ENCODE measurements at places on chromosomes 2 and 18. TPM values are rescaled to one million over a fixed set of nuclear protein-coding genes. Genes with fewer than 3 reads are reported as not detected.

IL37 gene
- total RNA-seq = not detected

GRCh38 chr2:187529977-187530721 is 24.1 kb downstream of the TFPI start:
- no peak overlapping the region for H3K4me3 ChIP-seq
- H3K36me3 ChIP-seq = no peaks in the 10 kb centered on the region
- no peaks in the 10 kb centered on the region for H3K27me3 ChIP-seq
- DNase-seq = no peak
- H3K4me1 ChIP-seq = no peaks in the 10 kb centered on the region

ICOS gene
- total RNA-seq = not detected

REG3G gene
- not detected for total RNA-seq

DNA sequence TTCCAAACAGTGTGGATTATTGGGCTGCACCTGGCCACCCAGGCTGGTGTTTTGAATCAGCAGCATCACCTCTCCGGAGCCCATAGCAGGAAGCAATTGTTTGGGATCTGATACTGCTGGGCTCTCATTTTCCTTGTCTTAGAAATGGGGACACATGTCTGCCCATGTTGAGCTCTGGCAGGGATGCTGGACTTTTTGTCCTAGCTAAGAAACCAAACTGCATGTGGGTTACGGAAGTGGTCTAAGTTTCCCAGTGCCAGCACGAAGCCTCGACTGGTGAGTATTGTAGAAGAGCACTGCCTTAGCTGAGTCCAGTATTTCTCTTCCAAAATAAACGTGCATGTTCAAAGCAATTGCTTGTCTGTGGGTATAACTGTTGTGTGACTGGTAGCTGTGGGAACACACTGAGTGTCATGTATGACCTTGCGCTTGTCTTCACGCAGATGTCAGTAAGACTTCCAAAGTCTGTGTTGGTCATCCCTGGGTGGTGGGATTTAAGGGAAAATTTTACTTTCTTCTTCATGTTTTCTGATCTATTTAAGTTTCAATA is 43.6 kb downstream of the SH3RF3 start:
- peak overlapping the region; percentile 98 for H3K27ac ChIP-seq
- peaks cover 33% of the 10 kb centered on the region for H3K4me1 ChIP-seq
- DNase-seq = no peak
- H3K4me3 ChIP-seq = no peak overlapping the region
- H3K27me3 ChIP-seq = no peaks in the 10 kb centered on the region

GRCh38 chr2:237942513-237942899 is 24.3 kb upstream of the UBE2F start:
- no peaks in the 10 kb centered on the region for H3K36me3 ChIP-seq
- no peaks in the 10 kb centered on the region for H3K27me3 ChIP-seq
- no peak for DNase-seq
- no peaks in the 10 kb centered on the region for H3K4me1 ChIP-seq

UGT1A1 gene
- total RNA-seq = not detected

DNA sequence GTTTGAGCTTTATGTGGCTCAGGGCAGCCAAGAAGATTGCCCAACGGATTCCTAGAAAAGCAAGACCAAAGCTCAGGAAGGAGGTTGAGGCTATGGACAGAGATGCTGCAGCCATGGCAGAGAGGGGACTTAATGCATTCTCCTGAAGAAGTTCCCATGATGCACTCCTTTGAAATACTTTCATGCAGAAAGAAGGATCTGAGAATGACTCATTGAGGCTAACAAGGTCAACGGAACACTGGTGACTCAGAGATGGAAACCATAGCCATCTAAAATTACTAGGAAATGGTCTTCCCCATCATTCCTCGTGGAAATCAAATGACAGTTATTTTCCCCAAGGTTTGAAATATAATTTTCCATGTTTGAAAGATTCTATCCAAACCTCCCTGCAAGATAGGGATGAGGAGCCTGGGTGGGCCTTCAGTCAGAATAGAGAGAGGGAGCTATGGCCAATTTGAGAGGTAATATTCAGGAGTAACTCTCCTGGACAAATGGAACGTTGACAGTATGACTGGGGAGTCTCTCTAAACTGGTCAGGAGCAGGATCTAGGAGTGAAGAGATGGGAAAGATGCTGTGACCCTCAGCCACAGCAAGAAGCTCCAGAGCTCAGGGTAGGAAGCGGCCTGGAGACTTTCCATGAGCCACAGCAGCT is 63.0 kb downstream of the REEP1 start:
- H3K4me1 ChIP-seq = no peaks in the 10 kb centered on the region
- DNase-seq = no peak
- no peaks in the 10 kb centered on the region for H3K36me3 ChIP-seq
- no peaks in the 10 kb centered on the region for H3K27me3 ChIP-seq
- no peak overlapping the region for H3K4me3 ChIP-seq

GRCh38 chr2:9668687-9669345 is 38.0 kb upstream of the YWHAQ start:
- H3K4me1 ChIP-seq = no peaks in the 10 kb centered on the region
- no peak overlapping the region for H3K27ac ChIP-seq
- H3K36me3 ChIP-seq = no peaks in the 10 kb centered on the region
- no peaks in the 10 kb centered on the region for H3K27me3 ChIP-seq
- no peak overlapping the region for H3K4me3 ChIP-seq

DNA sequence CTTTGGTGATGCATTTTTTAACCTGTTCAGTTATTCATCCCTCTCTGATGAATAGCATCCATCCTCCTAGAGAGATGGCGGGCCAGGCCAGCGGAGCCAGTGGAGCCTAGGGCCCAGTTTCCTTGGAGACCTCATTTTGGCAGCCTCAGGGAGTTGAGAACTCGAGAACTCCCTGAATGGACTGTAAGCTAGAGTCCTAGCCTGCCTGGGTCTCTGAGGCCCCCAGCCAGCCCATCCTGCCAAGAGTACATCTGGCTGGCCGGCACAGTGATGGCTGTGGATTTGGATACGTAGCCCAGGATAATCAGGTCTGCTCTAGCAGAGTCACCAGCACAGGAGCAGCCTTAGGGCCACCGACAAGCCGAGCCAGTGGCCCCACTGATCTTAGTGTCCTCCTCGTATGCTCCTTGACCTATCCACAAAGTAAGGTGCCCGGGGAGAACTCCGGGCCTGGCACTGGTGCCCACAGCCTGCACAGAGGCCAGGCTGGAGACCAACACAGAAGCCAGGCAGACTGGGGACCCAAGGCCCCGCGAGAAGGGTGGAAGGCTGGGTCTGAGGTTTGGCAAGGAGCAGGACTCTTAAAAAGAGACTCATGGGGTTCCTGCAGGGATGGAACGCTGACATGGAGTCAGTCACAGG is 110.5 kb upstream of the MCFD2 start:
- H3K4me3 ChIP-seq = no peak overlapping the region
- no peaks in the 10 kb centered on the region for H3K36me3 ChIP-seq
- no peaks in the 10 kb centered on the region for H3K27me3 ChIP-seq
- no peak for DNase-seq

DNA sequence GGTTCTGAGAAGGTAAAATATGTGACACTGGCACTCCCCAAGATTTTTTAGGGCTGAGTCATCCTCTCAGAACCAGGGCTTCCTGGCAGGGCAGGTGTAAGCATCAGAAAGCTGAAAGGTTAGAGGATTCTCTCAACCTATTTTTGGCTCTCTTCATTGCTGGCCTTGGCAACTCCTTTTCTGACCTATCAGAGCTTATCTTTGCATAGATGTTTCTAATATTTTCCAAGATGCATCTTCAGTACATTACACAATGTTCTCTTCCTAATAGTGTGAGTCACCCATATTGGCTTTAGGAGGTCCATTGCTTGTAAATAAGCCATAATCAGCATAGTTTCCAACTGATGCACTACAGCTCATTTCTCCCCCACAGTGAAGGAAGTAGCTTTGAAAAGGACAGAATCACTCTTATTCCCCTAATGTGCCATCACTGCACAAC is 2008.4 kb upstream of the PIK3C3 start:
- H3K4me3 ChIP-seq = no peak overlapping the region
- no peaks in the 10 kb centered on the region for H3K36me3 ChIP-seq
- H3K27ac ChIP-seq = peak overlapping the region; percentile 73
- H3K27me3 ChIP-seq = no peaks in the 10 kb centered on the region
- no peaks in the 10 kb centered on the region for H3K4me1 ChIP-seq
- DNase-seq = peak; percentile 52

DNAH6 gene
- total RNA-seq = 0.32 TPM

CD226 gene
- 1.7 TPM for total RNA-seq

KATNAL2 gene
- 4.5 TPM for total RNA-seq

DNA sequence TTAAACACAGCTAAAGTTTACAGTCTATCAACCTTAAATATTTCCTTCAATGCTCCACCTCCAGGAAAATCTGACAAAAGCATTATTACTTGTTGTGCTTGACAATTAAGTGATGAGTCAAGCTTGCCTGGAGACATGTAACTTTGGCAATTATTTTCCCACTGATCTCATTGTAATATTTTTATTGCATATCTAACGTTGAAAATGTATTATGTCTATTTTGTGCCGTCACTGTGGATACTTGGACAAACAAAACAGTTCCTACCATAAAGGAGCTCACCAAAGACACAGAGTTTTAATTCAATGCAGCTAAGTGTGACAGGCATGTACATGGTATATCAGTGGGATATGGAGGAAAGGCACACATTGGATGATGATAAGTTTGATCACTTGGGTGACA is 24.7 kb downstream of the RNF103 start:
- no peak for DNase-seq
- H3K4me1 ChIP-seq = no peaks in the 10 kb centered on the region
- H3K36me3 ChIP-seq = peaks cover under 1% of the 10 kb centered on the region
- no peak overlapping the region for H3K4me3 ChIP-seq
- H3K27ac ChIP-seq = no peak overlapping the region

CRYBA2 gene
- not detected for total RNA-seq

- peaks cover 13% of the 10 kb centered on the region for H3K4me1 ChIP-seq
- H3K27me3 ChIP-seq = no peaks in the 10 kb centered on the region
- no peaks in the 10 kb centered on the region for H3K36me3 ChIP-seq
- peak within 1 kb of the TSS; percentile 99 for H3K4me3 ChIP-seq
Measured at GRCh38 chr2:202634556-202635427, at the start of gene FAM117B. Gene FAM117B (plus strand): TSS chr2:202634969. CDS start chr2:202635188, 219 bp downstream.

MYO7B gene
- 0.17 TPM for total RNA-seq

DNA sequence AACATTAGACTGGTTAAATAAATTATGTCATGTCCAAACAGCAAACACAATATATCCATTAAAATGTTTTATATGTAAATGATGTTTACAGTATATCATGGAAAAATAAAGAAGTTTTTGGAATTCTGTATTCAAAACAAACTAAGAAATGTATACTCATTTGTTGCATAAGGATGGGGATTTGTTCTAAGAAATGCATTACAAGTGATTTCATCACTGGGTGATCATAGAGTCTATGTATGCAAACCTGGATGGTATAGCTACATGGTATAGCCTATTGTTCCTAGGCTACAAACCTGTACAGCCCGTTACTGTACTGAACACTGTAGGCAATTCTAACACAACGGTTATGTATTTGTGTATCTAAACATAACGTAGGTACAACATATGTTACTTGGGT is 35.1 kb downstream of the ARL5A start:
- H3K4me1 ChIP-seq = no peaks in the 10 kb centered on the region
- H3K27ac ChIP-seq = no peak overlapping the region
- H3K27me3 ChIP-seq = no peaks in the 10 kb centered on the region
- H3K4me3 ChIP-seq = no peak overlapping the region
- H3K36me3 ChIP-seq = peaks cover 6% of the 10 kb centered on the region
- no peak for DNase-seq

GRCh38 chr2:121524685-121525425 is 5.8 kb upstream of the RNU4ATAC start:
- H3K27ac ChIP-seq = peak overlapping the region; percentile 65
- H3K36me3 ChIP-seq = no peaks in the 10 kb centered on the region
- no peaks in the 10 kb centered on the region for H3K27me3 ChIP-seq
- H3K4me1 ChIP-seq = peaks cover 17% of the 10 kb centered on the region
- no peak for DNase-seq
- no peak overlapping the region for H3K4me3 ChIP-seq

DNA sequence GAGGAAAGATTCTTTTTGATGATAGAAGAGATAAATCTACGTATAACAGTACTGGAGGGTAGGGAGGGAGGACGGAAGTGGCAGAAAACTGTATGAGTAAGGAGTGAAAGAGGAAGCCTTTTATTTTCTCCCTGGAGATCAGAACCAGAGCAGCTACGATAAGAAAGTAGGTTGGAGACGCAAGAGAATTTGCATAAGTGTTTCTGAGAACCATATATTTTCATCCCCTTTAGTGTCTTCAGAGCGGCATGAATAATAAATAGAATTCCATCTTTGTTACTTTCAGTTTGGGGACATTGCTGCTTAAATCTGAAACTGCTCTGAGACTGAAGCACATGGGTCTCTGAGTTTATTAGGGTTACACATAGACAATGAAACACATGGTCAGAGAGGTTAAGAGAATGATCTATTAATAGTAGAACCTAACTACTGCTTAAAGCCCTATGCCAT is 230.2 kb upstream of the TNP1 start:
- no peak overlapping the region for H3K27ac ChIP-seq
- H3K4me3 ChIP-seq = no peak overlapping the region
- no peak for DNase-seq
- no peaks in the 10 kb centered on the region for H3K27me3 ChIP-seq
- no peaks in the 10 kb centered on the region for H3K4me1 ChIP-seq

GRCh38 chr2:200698217-200698616 is 112.4 kb downstream of the AOX1 start:
- H3K36me3 ChIP-seq = no peaks in the 10 kb centered on the region
- no peaks in the 10 kb centered on the region for H3K27me3 ChIP-seq
- no peaks in the 10 kb centered on the region for H3K4me1 ChIP-seq
- H3K4me3 ChIP-seq = no peak overlapping the region
- no peak overlapping the region for H3K27ac ChIP-seq

FAM228A gene
- 1.5 TPM for total RNA-seq

DNA sequence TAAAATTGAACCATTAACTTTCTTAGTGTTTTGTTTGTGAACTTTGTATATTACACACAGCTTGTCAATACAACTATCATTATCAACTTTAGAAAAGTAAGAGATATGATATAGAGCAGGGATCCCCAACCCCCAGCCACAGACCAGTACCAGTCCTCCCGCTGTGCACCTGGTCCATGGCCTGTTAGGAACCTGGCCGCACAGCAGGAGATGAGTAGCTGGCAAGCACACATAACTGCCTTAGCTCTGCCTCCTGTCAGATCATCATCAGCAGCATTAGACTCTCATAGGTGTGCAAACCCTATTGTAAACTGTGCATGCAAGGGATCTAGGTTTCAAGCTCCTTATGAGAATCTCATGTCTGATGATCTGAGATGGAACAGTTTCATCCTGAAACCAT is 491.0 kb upstream of the NXPH2 start:
- no peak for DNase-seq
- H3K4me1 ChIP-seq = no peaks in the 10 kb centered on the region
- no peak overlapping the region for H3K27ac ChIP-seq

DNA sequence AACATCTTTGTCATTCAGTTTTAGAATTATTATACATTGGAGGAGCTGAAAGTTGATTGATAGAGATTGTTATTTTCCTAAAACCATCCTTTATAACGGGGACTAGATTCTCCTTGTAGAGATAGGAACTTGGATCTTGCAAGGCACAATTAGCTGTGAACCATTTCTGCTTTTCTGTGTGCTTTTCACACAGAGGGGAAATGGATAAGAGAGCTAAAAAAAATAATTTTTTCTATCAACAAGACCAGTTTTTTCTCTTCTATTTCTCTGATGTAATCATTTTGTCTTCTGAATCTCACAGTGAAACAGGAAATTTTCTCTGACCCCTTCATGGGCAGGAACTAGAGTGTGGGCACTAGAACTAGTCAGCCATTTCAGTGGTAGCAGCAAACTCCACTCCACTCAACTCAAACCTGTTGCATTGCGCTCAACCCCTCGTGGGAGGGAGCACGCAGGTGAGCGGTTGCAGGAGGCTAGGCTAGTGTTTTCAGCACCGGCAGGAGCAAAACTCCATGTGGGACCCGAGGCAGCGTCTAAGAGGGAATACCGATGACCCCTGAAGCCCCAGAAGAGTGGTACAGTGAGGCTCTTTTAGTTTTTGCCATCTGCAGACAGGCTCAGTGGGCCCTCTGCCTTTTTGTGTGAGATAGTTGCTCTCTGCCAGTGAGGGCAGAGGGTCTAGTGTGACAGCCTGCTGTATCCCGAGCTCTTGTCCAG is 24.0 kb upstream of the SLC39A10 start:
- DNase-seq = no peak
- H3K27ac ChIP-seq = no peak overlapping the region
- no peak overlapping the region for H3K4me3 ChIP-seq
- H3K27me3 ChIP-seq = no peaks in the 10 kb centered on the region

Data from adrenal gland (tissue), 19 donors.